Activated naive CD4-positive, alpha-beta T cell treated with Interleukin-2 at 50 U/mL for 16 hours (primary cell): ENCODE measurements at places on chromosomes 1 and 21.

GRCh38 chr1:246398126-246398813 is 108.8 kb downstream of the SMYD3 start:
- no peak for DNase-seq

- no peak for DNase-seq
Measured at GRCh38 chr1:28290851-28291250, 31.5 kb downstream of the SESN2 start.

DNA sequence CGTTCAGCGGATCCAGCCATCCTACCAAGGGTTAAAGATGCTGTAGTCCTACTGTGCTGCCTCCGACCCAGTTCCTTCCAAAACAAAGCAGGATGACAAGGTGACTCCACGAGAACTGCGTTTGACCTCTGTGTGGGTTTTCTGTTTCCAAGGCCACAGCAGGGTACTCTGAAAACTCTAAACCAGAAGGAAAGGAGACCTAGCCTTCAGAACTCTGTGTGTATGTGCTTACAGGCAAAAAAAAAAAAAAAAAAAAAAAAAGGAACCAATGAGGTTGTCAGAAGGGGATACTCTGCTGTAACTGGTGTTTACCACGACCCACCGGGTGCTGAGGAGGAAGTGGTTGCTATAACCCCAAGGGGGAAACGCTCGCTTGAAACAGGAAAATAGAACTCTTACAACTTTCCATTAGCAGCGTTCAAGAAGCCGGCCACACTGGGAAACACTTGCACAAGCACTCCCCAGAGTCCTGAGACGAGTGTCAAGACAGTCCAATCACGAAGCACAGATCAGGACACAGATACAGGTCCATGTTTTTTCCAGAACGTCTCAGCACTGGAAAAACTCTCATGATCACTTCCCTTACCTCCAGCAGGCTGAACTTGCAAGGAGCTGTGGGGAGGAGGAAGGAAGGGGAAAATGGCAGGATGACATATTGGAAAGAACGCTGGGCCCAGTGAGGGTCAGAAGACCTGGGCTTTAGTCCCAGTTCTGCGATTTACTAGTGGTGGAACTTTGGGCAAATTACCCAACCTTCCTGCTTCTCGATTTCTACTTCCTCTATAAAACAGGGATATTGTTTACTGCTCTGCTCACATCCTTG is 64.0 kb downstream of the ITPKB start:
- peak; percentile 69 for DNase-seq

DNA sequence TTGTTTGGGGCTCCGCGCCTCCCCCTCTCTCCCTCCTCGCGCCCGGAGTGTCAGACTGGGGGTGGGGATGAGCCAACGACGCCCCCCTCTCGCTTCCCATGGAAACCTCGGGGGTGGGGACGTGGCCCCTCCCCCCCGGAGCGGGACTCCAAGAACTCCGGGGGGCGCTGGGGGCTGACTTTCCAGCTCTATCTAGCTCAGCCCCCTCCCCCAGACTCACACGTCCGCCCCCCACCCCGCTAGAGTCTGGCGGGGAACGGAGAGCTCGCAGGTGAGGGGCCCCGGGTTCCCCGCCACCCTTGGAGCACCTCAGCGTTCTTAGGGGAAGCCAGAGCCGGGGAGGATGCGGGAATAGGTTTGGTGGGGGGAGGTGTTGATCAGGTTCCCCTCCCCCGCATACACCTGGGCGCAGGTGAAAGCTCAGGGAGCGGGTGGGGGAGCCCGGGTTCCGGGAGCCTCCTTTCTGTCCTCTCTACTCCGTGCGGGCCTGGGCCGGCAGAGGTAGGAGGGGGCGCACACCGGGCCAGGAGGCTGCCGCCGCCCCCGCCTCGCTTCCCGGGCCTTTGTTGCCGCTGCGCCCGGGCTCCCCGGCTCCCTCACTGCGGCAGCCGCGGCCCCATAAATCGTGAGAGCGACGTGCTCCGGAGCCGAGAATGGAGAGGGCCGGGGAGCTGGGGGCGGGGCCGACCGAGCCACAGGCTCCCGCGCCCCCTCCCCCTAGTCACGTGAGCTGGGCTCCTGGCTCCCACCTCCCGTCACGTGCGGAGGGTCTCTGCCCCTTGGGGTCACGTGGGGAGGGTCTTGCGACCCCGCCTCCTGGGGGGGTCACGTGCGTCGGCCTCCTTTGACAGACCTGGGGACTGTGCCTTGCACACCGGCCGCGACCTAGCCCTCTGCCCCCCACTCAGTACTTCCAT is 1.9 kb downstream of the EFNA3 start:
- peak; percentile 42 for DNase-seq

- no peak for DNase-seq
Measured at GRCh38 chr1:181086926-181087325, 1.6 kb upstream of the IER5 start.

DNA sequence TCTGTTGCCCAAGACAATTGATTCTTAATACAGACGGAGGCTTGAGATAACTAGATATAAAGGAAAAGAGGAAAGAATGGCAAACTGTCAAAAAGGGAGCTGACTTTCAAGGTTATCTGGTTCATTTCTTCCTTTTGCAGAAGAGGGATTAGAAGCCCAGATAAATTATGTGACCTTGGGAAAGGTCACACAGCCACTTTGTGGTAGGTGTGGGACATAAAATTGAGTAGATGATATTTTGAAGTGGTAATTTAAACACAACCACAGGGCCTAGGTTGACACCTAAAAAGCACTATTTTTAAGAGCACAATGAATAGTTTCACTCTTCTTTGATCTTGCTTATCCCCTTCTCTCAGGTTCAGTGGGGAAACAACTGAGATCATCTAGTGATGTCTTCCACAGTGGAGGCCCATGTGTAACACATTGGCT is 16.9 kb upstream of the KIAA0040 start:
- no peak for DNase-seq

DNA sequence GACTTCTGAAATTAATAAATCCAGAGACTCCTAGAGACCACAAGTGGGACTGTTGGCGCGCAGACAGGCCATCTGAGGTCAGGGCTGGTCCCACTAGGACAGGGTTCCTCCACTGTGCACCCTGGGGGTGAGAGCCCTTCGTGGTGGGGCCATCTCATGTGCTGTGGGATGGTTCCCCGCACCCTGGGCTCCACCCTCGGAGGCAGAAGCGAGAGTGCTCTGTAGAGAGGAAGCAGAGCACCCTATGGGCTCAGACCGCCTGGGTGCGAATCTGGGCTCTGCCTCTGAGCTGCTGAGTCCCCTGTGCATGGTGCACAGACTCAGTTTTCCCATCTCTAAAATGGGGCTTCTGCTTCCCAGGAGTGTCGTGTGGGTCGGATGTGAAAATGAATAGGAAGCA is 227.3 kb downstream of the NPHP4 start:
- DNase-seq, result no peak

DNA sequence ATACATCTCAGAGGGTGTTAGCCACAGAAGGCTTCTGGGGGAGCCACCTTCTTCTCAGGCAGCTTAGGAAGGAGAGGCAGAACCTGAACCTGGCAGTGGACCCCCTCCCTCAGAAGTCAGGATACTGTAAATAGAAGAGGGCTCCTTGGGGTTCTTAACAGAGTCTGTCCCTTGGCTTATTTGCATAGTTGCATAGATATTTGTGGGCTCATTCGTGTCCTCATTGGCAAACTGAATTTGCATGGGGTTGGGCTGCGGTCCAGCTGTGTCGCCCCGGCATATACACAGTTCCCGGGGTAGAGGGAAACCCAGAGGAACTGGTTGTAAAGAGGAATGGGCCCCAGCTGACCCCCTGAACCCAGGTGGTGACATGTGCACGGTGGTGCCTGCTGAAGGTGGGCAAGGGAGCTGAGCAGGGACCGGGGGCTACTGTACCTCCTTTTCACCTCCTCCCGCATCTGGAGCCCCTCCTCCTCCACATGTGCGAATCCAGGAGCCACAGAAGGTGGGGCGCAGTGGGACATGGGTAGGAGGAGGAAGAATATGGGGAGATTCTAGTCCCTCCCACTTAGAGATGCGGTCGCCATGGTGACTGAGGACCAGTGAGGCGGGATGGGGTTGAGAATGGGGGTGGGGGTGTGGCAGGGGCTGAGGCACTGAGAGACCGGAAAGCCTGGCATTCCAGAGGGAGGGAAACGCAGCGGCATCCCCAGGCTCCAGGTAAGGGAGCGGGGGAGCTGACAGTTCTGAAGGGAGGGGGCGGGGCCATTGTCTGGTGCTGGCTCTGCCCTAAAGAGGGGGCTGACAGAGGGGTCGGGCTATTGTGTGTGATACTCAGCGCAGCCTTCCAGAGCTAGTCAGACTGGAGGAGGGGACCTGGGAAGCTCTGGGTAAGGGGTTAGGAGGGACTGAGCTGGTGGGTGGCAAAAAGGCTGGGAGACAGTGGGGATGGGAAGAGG is 3.7 kb upstream of the SEMA4A start:
- no peak for DNase-seq

DNA sequence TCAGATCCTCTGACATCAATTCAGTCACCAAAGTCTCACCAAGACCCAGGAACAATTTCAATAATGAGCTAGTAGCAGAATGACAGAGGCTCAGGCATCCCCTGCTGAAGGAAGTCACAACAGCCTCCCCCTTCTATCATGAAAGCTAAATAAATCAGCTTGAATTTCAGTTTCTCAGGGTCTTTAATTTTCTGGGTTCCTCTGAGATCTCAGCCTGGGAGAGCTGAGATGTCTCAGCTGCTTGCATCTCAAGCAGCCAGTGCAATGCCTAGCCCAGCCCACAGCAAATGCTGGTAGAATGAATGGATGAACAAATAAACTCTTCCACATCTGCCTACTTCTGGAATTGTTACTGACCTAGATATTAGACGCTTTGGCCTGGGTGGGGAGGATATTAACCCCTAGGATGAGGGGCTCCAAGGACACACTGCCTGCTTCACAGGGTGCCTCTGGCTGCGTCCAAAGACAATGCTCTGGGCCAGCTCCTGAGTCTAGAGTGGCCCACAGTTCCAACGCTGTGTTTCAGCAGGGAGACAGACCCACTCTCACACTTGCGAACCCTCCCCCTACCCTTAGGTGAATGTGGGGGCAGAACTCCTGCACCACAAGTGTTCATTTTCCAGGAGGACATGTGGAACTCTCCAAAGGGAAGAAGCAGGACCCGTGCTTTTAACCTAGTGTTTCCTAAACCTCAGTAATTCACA is 11.2 kb upstream of the LORICRIN start:
- no peak for DNase-seq
